ENCODE measurements at places on chromosomes 4 and X.

DNA sequence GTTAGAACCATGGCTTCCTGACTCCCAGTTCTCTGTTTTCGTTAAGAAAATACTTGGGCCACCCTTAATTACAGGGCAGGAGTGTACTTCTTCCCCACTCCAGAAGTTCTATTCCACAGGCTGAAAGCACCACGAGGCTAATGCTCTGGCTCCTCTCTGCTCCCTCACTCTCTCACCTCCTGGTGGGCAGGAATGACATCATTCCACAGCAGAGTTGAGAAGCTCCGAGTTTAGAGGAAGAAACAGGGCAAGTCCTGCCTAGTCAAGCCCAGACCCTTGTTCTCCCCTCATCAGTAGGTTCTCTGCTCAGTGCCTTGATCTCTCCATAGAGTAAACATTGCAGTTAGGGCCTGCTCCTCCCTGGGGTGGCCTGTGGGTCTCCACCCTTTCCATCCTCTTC, 343.8 kb upstream of the CLNK start:
- no peak for DNase-seq

GRCh38 chrX:120281761-120282160, 29.5 kb downstream of the TMEM255A start:
- DNase-seq: no peak

GRCh38 chrX:154804957-154805695, at the start of gene MPP1:
Gene MPP1, minus strand, starts transcription at chrX:154805485. Its CDS starts 112 bp downstream, at chrX:154805373.
- DNase-seq: peak; percentile 10

- no peak for DNase-seq
These were observed 92.9 kb downstream of the ANK2 start for GRCh38 chr4:113142351-113142750.

GRCh38 chr4:133149932-133150471, 908 bp downstream of the PCDH10 start:
- no peak for DNase-seq

- no peak for DNase-seq
These were observed 16.4 kb downstream of the NSDHL start for GRCh38 chrX:152847281-152847680.

GRCh38 chr4:38769857-38770256, 12.9 kb downstream of the TLR10 start:
- no peak for DNase-seq

DNA sequence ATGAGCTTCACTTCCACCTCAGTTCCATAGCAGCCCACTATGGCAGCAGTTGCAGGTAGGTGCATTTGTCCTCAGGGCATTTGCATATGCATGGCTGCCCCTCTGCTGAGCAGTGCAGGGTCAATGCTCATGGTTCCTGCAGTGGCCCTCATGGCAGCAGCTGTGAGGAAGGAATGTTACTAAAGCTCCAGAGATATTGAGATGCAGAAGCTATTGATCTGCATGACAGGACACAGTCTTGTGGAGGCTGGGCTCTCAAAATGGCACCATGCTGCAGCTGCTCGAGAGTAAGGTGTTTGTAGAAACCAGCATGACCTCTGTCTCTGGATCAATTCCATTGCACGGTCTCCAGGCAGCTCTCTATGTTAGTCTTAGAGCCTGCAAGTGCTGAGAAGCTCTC, 179.2 kb upstream of the PCDH18 start:
- DNase-seq: no peak

- no peak for DNase-seq
These were observed 100.2 kb upstream of the GRIA3 start for GRCh38 chrX:123083924-123084323.
